ENCODE measurements at places on chromosomes 7 and 10.
A peak's percentile ranks its signal among the peaks of the same experiment; 100 is the strongest.

DNA sequence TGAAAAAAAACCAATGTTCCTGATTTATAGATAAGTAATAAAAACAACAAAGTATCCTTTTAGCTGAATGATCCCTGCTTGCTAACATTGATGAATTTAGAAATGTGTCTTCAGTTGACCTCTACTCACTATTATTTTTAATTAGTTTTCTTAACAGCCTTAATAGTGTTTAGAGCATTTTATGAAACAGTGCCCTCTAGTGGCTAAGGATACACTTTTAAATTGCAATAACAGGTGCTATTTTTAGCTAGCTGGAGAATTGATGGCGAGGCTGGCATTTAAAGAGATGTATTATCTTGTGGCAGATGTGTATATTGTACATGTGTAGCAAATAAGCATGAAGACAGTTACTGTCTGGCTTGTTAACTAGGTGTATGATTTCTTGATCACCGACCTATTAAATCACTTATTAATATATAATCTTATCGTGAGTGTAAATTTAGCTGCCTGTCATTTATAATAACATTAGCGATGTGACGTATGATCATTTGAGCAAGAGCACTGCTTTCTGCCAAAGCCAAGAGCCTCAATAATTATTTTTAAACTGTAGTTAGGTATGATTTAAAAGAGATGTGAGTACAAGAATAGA, 451.9 kb downstream of the DPP6 start:
- no peaks in the 10 kb centered on the region for H3K27me3 ChIP-seq
- no peak overlapping the region for H3K27ac ChIP-seq
- no peak for DNase-seq
- H3K4me3 ChIP-seq = no peak overlapping the region
- H3K4me1 ChIP-seq = no peaks in the 10 kb centered on the region

DNA sequence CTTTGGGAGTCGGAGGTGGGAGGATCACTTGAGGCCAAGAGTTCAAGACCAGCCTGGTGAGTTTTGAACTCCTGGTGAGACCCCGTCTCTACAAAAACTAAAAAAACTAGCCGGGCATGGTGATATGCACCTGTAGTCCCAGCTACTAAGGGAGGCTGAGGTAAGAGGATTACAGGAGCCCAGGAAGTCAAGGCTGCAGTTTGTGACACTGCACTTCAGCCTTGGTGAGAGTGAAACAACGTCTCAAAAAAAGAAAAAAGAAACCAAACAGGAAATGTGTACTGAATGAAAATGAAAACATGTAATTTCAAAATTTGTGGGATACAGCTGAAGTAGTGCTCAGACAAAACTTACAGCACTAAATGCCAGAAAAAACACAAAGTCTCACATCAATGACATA, 7.6 kb downstream of the ARHGAP12 start:
- no peaks in the 10 kb centered on the region for H3K27me3 ChIP-seq
- H3K4me3 ChIP-seq = no peak overlapping the region
- H3K27ac ChIP-seq = no peak overlapping the region
- DNase-seq = no peak
- peaks cover 60% of the 10 kb centered on the region for H3K4me1 ChIP-seq
- H3K36me3 ChIP-seq = peaks cover 2% of the 10 kb centered on the region

DNA sequence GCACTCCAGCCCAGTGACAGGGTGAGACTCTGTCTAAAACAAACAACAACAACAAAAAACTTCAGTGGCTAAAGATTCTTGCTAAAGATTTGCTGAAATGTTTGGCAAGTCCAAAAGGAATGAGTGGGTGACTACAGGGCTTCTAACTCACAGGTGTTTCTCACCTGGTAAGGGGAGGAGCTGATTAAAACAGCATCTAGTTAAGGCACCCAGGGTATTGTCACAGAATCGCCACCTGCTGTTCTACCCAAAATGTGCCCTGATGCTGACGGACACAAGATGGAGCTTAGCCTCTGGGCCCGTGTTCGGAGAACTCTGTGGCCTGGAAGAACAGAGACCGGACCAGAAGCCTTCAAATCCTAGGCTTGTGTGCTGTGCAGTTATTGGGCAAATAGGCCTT, 336.0 kb upstream of the GALNT17 start:
- H3K36me3 ChIP-seq = peaks cover 12% of the 10 kb centered on the region
- peaks cover 2% of the 10 kb centered on the region for H3K4me1 ChIP-seq
- H3K27ac ChIP-seq = no peak overlapping the region
- no peak overlapping the region for H3K4me3 ChIP-seq
- no peaks in the 10 kb centered on the region for H3K27me3 ChIP-seq

- H3K27me3 ChIP-seq = peaks cover 11% of the 10 kb centered on the region
- peaks cover 3% of the 10 kb centered on the region for H3K4me1 ChIP-seq
- no peaks in the 10 kb centered on the region for H3K36me3 ChIP-seq
- H3K4me3 ChIP-seq = no peak overlapping the region
Observed at GRCh38 chr10:118835682-118836326, 81.0 kb upstream of the CACUL1 start.

DNA sequence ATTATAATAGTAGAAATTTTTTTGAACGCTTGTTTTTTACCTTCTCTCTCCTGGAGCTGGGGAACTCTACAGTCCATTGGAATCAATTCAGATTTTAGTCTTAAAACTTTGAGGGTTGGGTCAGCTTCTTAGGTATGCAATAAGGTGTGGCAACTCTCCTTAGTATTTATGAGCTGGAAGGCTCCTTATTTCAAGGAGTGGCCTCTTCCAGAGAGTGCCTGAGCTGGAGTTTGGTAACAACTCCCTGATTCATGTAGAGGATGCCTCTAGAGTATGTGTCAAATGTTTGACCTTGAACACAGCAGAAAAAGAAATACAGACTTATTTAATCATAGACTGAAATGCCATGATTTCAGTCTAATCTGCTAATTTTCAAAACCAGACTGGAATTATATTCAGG, 11.1 kb downstream of the CDK14 start:
- peaks cover 43% of the 10 kb centered on the region for H3K4me1 ChIP-seq
- no peak for DNase-seq

GRCh38 chr10:16436367-16436757, 448 bp upstream of the PTER start:
- peaks cover 3% of the 10 kb centered on the region for H3K27me3 ChIP-seq
- peaks cover 19% of the 10 kb centered on the region for H3K36me3 ChIP-seq
- peak overlapping the region; percentile 95 for H3K4me3 ChIP-seq
- H3K4me1 ChIP-seq = peaks cover 44% of the 10 kb centered on the region
- DNase-seq = no peak
- peak overlapping the region; percentile 88 for H3K27ac ChIP-seq

DNA sequence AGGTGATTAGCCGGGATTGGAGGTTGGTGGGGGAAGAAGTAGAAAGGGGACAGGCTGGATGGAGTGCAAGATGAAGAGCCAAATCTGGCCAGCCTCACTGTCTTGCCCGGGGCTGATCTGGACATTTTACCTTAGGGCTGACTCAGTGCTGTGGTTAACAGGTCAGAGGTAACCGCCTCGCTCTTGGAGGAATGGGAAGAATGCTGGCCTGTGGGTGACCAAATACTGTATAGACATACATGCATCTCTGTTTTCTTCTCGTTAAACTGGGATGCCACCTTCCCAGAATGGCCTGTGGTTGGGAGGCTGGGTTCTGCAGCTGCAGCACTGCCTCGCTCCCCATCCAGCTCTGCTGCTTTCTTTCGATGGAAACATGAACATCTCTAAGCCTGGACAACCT, 120.0 kb downstream of the SEC23IP start:
- peaks cover 26% of the 10 kb centered on the region for H3K27me3 ChIP-seq
- H3K4me3 ChIP-seq = no peak overlapping the region
- no peaks in the 10 kb centered on the region for H3K4me1 ChIP-seq
- no peak overlapping the region for H3K27ac ChIP-seq

DNA sequence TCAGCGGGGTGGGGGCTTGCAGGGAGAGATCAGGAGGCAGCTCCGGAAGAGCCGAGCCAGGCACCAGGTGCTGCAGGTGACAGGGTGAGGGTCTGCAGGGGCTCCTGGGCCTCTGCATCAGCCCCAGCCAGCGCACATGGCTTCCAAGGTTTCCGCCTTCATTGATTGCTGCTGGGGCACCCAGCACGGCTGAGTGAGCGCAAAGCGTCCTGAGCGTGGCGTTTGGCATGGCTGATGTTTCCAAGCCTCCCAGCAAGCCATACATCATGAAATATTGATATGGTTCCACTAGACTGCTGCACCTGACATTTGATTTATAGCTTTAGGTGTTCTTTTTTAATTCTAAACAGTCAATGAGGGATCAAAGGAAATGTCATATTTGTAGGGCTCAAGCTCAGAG, 259.0 kb downstream of the WDR37 start:
- H3K27me3 ChIP-seq = peaks cover 12% of the 10 kb centered on the region
- H3K4me3 ChIP-seq = no peak overlapping the region
- H3K36me3 ChIP-seq = no peaks in the 10 kb centered on the region
- no peak overlapping the region for H3K27ac ChIP-seq
- H3K4me1 ChIP-seq = no peaks in the 10 kb centered on the region

DNA sequence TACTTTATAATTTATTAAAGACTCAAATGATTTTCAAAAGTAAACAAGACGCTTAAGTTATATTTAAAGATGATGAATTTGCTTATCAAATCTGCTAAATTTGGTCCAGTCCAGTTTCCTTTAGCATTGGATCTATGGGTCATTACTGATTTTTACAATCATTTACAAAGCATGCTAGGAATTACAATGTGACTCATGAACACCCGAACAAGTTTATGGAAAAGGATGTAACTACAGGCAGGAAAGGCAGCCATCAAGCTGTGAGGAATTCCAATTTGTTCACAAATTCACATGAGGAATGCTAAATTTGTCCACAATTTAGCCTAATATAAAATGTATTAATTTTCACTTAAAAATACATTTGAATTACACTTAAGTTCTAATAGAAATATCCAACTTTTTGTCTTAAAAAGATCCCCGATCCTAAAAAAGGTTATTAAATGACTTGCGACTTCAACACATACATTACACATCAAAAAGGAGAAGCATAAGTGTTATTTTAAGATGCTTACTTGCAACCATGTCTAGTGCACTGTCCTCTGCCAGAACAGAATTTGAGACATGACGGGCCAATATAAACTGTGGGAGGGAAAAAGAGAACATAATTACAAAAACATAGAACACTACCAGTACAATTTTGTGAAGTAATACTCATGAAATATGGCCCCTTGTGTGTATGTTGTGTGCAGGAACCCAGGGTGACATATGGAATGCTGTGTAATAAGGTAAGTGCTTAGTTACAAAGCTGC, 194.2 kb upstream of the SLC26A5 start:
- no peak for DNase-seq
- H3K27me3 ChIP-seq = peaks cover 2% of the 10 kb centered on the region
- H3K27ac ChIP-seq = no peak overlapping the region
- H3K36me3 ChIP-seq = no peaks in the 10 kb centered on the region
- H3K4me3 ChIP-seq = no peak overlapping the region
- no peaks in the 10 kb centered on the region for H3K4me1 ChIP-seq

GRCh38 chr10:132152896-132153580, 33.7 kb upstream of the DPYSL4 start:
- no peaks in the 10 kb centered on the region for H3K27me3 ChIP-seq
- no peaks in the 10 kb centered on the region for H3K4me1 ChIP-seq
- H3K4me3 ChIP-seq = no peak overlapping the region
- no peaks in the 10 kb centered on the region for H3K36me3 ChIP-seq

DNA sequence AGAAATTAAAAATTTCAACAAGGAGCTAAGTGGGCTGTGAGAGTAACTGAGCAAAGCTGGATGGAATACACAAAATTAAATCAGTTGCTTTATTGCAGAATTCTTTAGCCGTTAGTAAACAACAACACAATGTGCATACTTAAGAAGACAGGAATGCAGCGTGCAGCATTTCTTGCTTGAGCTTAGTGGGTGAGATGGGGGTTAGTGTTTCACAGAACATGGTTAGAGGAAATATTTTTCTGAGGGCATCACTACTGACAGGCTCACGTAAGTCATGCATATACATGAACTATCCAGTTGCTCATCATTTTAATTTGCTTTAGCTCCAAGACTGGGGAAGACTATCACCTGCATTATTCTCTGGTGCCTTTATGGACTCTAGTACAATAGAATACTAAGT, 80.8 kb downstream of the CD36 start:
- H3K27me3 ChIP-seq = no peaks in the 10 kb centered on the region

- no peaks in the 10 kb centered on the region for H3K4me1 ChIP-seq
- H3K27ac ChIP-seq = no peak overlapping the region
- H3K27me3 ChIP-seq = no peaks in the 10 kb centered on the region
- H3K4me3 ChIP-seq = no peak overlapping the region
- no peaks in the 10 kb centered on the region for H3K36me3 ChIP-seq
- no peak for DNase-seq
Observed at GRCh38 chr7:84675633-84676034, 481.0 kb upstream of the SEMA3A start.

GRCh38 chr7:139914306-139915267, 85.5 kb downstream of the TBXAS1 start:
- no peak overlapping the region for H3K27ac ChIP-seq
- no peaks in the 10 kb centered on the region for H3K27me3 ChIP-seq

DNA sequence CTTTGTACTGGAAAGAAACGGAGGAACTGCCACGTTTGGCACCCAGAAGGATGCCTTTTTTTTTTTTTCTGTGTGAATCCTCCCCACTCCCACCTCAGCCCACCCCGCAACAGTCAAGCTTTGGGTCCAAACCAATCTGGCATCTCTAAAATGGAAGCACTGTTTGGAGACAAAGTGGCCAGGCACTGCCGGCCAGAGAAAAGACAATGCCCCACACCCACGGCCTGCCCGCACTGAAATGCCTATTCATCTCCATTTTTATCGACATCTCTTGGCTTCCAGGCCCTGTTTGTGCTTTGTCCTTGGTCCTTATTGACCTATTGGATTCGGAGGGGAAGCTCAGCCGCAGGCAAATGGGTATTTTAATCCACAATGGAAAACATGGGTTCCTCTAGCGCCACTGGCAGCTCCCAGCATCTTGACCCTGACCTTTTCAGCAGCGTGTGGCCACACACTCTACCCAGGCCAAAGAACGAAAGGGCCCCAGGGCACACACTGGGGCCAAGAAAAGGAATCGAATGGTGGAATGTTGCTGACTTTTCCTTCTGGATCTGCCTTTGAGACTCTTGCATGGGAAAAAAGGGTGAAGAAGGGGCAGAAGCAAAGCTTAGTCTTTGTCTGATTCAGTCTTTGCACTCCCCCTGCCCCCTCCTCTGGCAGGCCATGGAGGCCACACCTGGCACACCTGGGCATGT, 162.6 kb upstream of the CDCA7L start:
- H3K27ac ChIP-seq = no peak overlapping the region
- no peak overlapping the region for H3K4me3 ChIP-seq
- peaks cover 3% of the 10 kb centered on the region for H3K27me3 ChIP-seq
- H3K36me3 ChIP-seq = no peaks in the 10 kb centered on the region
